ENCODE measurements at places on chromosomes 1 and 21. TPM values are rescaled to one million over a fixed set of nuclear protein-coding genes. Genes with fewer than 3 reads are reported as not detected.

- no peak for DNase-seq
These were observed 10.4 kb downstream of the LRRC42 start for GRCh38 chr1:53956308-53957168.

- DNase-seq = peak; percentile 22
These were observed 9.0 kb downstream of the FAM20B start for GRCh38 chr1:179034720-179035119.

DNA sequence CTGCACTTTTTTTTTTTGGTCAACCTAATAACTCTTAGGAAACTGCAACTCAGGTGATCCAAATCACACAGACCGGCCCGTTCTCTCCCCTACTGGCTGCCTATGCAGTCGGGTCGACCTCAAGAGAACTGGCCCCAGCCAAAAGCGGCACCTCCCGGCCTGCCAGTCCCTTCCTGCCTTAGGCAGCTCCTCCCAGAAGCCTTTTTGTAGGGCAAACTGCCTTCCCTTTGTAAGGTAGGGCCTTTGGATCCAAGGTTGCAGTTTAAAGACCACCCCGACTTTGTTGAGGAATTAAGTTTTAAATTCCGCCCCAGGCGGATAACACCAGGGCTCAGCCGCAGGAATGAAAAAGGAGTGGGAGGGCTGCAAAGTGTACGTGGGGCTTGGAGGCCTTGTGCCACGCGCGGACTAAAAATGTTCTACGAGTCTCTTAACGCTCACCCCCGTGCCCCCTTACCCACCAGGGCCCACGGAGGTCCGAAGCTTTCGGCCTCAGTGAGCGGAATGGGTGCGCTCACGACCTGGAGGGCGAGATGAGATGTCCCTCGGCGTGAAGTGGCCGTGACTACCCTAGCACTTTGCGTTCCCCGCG lies 642 bp upstream of the ST3GAL3 start:
- no peak for DNase-seq

DNA sequence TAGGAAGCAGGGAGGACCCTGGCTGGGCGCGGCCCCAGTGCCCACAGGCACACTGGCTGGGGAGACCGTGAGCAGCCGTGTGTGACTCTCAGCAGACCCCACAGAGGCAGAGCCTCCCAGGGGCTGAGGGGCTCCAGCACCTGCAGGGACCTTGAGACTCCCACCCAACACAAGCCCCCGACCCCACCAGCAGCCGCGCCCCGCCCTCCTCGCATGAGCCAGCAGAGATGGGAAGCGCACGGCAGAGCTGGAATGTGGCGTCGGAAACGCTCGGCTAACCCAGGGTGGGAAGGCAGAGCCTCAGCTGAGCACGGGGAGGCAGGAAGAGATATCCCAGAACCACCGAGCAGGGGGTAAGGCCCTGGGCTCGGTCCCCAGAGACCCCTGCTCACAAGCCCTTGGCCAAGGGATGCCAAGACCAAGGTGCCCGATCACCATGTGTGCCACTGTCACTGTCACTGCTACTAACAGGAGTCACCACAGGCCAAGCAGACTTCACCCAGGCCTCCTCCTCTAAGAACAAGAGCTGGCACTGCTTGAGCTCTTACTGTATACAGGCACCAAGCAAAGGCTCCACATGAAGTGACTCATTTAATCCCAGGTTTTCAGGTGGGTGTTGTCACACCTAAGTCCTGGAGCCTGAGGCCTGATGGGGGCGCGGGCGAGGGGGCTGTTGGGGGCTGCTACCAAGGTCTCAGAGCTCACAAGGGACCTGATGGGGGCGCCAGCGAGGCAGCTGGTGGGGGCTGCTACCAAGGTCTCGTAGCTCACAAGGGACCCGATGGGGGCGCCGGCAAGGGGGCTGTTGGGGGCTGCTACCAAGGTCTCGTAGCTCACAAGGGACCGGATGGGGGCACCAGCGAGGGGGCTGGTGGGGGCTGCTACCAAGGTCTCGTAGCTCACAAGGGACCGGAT lies 20.1 kb downstream of the MEGF6 start:
- DNase-seq = no peak

DNA sequence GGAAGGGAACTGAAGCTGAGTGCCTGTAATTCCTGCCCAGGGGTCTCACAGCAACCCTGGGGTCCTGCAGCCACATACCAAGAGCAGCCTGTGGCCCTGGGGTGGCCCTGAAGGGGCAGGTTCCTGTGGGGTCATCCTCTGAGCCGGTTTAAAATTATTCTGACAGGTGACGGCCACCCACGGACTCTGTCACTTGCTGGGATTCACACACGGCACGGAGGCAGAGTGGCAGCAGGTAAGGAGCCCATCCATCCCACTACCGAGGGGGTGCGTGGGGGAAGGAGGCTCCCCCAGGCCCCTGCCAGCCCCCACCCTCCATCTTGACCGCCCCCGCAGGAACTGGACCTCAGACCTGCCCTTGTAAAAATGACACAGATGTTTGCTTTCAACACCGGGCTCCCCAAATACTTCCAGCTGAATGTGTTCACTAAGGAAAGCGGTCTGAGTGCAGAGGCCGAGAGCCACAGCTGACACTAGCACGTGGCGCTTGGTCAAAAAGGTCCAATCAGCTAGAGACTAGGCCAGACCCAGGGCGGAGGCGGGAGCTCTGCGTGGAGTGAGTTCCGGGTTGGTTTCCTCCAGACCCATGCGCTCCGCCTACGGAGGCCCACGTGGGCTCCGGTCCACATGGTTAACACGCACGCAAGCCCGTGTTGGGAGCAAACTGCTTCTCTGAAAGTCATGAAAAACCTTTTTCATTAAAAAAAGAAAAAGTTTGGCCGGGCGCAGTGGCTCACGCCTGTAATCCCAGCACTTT lies 10.0 kb downstream of the YBEY start:
- DNase-seq = no peak

- no peak for DNase-seq
These were observed 546.8 kb downstream of the KIF26B start for GRCh38 chr1:245701631-245702030.

DNA sequence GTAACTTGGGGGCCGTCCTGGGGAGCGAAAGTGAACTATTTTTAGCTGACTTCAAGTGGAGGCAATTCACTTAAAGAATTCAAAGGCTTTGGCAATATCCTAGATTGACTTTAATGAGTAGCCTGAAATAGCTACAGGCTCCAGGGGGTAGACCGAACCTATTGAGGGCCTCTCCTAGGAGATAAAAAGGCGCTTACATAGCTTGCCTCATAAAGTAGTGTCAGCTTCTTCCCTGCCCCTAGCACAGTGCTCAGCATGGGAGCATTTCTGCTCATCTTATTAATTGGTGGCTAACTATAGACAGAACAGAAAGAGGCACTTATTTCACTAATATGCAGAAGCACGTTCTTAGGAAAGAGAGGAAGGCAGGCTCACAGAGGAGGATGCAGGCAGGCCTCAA lies 12.3 kb upstream of the CTNNBIP1 start:
- no peak for DNase-seq

DNA sequence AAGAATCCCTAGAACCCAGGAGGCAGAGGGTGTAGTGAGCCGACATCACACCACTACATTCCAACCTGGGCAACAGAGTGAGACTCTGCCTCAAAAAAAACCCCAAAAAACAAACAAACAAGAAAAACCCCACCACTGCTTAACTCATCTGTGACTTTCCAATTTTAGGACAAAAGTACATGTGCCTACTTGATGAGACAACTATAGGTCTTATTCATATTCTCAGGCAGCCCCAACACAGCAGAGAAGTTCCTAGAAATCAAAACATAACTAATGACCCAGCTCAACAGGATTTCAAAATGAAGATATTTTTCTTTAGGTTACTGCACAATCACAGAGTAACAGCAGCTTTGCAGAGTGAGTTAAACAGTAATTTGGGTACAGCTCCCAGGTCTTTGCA lies 26.4 kb downstream of the TIAM1 start:
- no peak for DNase-seq

- no peak for DNase-seq
These were observed 57.3 kb downstream of the PKN2 start for GRCh38 chr1:88741413-88741812.

DNA sequence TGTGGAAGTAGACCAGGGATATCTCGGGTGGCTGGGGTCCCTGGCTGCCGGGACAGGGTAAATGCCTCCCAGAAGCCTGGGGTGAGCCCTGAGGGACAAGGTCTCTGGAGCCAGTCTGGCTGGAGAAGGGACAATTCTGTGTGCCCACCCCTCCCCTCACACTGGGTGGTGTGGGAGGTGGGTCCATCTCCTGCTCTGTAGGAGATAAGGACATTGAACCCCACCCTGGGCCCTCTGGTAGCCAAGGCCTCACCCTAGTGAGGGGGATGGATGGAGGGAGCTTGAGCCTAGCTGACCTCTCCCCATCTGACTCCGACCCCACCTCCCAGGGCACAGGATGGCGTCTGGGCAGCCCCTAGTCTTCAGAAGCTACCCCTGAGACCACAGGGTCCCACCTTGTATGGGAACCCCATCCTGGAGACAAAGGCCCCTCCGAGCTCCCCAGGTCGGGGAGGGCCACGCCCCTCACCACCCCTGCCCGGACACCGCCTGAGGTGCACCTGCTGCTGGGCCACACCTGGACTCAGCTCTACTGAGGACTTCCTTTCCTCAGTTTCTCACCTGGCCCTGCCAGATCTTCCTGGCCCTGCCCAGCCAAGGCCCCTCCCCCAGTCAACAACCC lies 4.3 kb downstream of the AGRN start:
- DNase-seq = no peak

DNA sequence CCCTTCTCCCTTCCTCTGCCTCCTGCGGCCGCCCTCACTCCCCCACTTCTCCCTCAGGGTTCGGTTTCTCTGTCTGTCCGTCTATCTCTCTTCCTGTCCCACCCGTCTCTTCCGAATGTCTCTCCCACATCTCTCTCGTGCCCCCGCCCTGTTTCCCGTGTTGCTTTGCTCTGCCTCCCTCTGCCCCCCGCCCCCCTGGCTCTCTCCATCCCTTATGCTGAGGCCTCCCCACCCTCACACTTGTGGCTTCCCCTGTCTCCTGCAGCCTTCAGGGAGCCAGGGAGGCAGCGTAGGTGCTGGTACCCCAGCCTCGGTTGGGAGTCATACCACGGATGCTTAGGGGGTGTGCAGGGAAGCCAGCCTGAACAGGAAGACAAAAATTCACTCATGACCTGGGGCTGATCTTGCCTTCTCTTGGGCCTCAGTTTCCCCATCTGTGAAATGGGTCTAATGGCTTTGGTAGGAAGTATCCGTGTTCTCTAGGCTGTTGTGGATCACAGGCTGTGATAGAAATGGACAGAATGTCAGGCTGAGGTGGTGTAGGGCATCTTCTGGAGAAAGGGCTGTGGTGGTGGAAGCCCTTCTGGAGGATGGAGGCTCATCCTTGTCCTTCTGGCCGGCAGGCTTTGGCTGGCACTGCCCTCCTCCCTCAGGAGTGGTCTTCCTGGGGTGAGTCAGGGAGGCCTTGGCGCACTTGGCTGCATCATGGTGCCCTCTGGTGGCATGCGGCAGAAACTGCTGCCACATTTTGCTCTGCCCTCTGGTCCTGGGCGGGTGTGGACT lies 55.5 kb downstream of the FOXO6 start:
- peak; percentile 65 for DNase-seq

- peak; percentile 99 for DNase-seq
These were observed 11.6 kb downstream of the LMNA start for GRCh38 chr1:156126043-156126629.

- DNase-seq = no peak
These were observed 335.1 kb downstream of the KIF26B start for GRCh38 chr1:245489838-245490237.

DNA sequence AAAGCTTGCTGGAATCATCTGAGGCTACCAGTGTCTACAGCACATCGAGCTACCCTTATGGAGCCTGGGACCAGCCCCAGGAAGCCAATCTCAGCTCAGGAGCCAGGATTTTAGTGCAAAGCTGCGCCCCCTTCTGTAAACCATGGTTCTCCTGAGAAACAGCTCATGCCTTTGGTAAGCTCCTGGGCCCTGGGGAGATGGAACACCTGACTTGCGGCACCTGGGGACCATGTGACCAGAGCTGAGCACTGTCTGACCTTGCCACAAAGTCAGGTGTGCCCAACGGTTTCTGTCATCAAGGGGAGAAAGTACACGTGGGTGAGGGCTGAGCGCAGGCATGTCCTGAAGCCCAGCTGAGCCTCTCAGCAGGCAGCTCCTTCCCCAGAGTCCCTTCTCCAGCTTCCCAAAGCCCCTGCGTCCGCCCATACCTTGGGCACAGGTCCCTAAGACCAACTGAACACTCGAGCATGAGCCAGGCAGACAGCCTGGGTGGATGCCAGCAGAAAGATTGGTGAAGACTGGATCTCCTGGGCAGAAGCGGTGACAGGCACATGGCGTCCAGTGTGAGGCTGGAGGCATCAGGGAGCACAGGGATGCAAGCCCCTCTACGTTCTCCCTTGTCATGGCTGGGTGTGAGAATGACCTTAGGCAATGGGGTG lies 57.9 kb upstream of the TENT5B start:
- DNase-seq = no peak

DNA sequence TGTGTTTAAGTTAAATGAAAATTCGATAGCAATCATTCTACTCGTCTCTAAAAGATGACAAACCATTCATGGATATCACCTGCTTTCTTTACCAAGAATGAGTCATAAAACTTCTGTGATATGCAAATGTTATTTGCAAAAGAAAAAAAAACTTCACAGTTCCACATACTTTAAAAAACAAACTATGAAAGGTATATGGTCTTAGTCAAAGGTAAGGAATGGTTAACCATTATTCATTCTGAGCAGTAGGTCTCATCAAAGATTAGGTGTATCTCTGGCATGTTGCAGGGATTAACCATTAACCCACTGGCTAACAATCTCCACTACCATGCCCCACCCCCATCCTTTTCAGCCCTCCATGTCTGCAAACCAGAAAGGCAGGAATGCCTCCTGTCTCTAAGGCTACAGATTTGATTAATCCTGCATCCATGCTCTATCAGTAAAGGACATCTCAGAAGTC lies 44.4 kb downstream of the PTPN14 start:
- DNase-seq = peak; percentile 21

- DNase-seq = no peak
These were observed 36.2 kb downstream of the OSBPL9 start for GRCh38 chr1:51653127-51653526.

DNA sequence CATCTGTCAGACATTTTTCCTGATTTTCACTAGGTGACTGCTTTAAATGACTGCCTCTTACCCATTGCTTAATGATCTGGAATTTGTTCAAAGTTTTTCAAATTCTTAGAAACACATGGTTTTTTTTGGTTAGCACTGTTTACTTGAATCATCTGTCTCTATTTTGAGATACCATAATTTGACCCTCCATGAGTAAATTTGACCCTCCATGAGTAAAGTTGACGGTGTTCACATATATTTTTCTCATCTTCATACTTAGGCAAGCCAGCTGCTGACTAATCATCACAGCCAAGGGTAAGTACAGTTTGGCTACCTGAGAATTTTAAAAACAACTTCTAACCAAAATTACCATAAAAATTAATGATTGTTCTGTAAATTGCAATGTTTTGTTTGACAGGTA lies 586.5 kb downstream of the PTBP2 start:
- DNase-seq = no peak

The SHCBP1L gene
- not detected for total RNA-seq

The SLAMF6 gene
- total RNA-seq = not detected

The FAM163A gene
- 0.10 TPM for total RNA-seq

The NCF2 gene
- 2.7 TPM for total RNA-seq

The LMOD1 gene
- not detected for total RNA-seq

The CFAP57 gene
- total RNA-seq = 0.98 TPM

Measured in A172 (cell line).